Naive B cell (primary cell): ENCODE measurements at places on chromosomes 7 and 10.

- DNase-seq: no peak
Measured at GRCh38 chr7:117153016-117153545, 169.8 kb downstream of the WNT2 start.

- no peak for DNase-seq
Measured at GRCh38 chr7:27118580-27118979, 12.0 kb downstream of the HOXA4 start.

- DNase-seq: no peak
Measured at GRCh38 chr7:66630531-66630930, 1.9 kb downstream of the KCTD7 start.

GRCh38 chr7:1893036-1893435, 223.0 kb downstream of the ELFN1 start:
- no peak for DNase-seq

DNA sequence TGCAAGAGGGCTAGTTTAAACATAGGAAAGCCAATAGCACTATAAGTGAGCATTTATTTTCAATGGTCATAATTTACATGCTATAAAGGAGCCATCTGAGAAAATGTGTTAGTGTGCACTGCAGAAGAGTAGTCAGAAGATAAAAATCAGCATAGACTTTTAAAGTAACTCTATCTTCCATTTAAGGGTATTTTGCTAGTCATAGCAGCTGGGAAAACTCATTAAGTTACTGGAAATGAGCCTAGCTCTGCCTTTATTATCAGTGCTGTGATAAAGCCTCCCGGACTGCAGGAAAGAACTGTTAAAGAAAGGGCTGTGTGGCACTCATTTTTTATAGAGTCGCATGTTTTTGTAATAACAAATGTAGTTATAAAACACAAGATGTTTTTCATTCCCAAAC, 825.8 kb upstream of the POM121L12 start:
- DNase-seq: no peak

GRCh38 chr10:27100813-27101347, 586 bp upstream of the ANKRD26 start:
- DNase-seq: no peak

- DNase-seq: no peak
Measured at GRCh38 chr7:151275813-151276577, 27.5 kb upstream of the SMARCD3 start.

GRCh38 chr7:21276471-21277035, 151.3 kb upstream of the SP4 start:
- DNase-seq: no peak

DNA sequence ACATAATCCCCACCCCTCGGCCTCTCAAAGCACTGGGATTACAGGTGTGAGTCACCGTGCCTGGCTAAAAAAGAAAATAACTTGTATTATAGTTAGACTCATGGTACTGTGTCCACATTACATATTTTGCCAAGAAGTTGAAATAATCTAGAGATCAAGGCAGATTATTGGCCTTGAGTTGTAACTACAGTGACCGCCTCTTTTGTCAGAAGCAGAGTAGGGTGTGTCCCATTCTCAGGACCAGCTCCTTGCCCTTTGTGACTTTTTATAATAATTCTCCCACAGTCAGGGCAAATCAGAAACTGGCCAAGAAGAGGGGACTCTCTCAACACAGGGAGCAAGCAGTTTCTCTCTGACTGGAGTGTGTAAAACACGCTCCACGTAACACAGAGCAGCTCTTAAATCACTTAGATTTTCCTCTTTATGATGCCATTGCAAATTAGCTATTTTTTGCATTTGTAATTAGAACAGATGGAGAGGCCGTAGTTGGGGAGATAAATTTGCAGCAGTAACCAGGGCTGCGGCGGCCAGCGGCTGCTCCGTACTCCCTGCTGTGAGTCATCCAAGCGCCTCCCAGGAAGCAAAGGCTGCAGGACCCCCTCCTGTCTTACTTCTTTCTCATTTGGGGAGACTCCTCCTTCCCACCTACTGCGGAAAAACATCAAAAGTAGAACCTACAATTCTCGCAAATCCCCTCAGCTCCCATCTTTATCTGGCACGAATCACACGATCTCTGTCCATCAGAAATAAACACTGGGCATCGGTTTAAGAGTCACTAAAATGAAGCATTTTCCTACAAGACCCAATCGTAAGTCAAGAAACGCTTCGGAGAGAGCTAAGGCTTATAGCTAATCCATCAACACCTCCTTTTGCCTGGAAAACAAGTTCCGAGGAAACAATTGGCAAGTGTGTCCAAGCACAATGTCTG, 32.1 kb upstream of the MSRB2 start:
- no peak for DNase-seq

DNA sequence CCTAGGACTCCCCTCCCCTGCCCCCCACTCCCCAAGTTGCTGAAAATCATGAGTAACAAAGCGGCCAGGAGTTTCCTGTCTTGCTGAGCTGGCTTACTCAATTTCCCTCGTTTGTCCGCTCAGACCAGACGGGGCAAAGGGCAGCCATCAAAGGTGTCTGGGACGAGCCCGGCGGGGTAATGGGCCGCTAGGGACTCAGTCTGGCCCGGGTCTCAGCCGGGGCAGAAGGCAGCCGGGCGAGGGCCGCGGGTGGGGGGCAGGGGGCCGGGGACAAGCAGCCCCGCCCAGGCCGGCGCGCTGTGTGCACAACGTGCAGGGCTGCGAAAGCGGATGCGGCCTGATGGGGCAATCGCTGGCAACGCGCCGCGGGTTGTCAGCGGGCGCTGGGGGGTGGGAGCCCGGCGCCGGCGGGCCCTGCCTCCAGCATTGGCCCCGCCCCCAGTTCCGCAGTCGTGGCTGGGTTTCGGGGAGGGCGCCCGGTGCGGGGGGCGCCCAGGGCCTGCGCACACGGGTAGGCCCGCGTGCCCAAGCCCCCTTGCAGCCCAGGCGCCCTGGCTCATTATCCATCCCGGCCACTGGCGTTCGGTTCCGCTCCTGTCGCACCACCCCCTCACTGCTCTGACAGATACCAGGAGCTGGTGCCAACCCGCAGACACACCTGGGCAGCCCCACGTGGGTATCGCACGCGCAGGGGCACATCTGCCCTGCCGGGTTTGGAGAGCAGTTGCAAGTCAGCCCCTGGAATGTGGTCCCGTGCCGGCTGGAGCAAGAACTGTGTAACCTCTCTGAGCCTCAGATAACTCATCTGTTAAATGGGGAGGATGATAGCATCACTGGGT, 35.1 kb downstream of the DNAJB12 start:
- peak; percentile 90 for DNase-seq

- no peak for DNase-seq
Measured at GRCh38 chr10:12603766-12604470, 254.6 kb downstream of the CAMK1D start.

- DNase-seq: no peak
Measured at GRCh38 chr7:70632400-70632799, 499.5 kb upstream of the GALNT17 start.

- no peak for DNase-seq
Measured at GRCh38 chr10:70502406-70502805, 23.8 kb downstream of the PALD1 start.

- DNase-seq: no peak
Measured at GRCh38 chr7:146754385-146754784, 637.8 kb downstream of the CNTNAP2 start.

- DNase-seq: no peak
Measured at GRCh38 chr10:3096149-3096548, 28.8 kb downstream of the PFKP start.

DNA sequence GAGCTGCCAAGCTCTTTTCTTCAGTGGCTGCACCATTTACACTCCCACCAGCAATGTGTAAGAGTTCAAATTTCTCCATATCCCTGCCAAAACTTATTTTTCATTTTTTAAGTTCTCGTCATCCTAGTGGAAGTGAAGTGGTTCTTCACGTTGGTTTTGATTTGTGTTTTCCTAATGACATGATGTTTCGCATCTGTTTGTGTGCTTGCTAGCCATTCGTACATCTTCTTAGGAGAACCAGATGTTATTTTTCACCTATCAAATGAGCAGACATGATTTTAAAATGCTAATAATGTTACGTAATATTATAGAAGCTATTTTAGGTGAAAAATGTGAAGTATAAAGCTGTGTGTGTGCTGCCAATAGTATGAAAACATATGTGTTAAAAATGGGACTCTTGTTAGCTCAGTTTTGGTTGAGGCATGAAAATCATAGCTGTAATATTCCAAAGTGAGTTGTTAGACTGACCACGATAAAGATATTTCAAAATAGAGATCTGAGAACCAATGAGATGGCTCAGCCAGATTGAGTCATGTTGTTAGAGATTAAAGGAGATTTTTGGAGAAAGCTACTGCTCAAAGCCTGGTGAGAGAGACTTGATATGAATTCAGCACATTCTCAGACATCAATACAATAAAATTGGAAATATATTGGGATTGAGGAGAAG, 25.9 kb upstream of the GALNT11 start:
- DNase-seq: no peak

DNA sequence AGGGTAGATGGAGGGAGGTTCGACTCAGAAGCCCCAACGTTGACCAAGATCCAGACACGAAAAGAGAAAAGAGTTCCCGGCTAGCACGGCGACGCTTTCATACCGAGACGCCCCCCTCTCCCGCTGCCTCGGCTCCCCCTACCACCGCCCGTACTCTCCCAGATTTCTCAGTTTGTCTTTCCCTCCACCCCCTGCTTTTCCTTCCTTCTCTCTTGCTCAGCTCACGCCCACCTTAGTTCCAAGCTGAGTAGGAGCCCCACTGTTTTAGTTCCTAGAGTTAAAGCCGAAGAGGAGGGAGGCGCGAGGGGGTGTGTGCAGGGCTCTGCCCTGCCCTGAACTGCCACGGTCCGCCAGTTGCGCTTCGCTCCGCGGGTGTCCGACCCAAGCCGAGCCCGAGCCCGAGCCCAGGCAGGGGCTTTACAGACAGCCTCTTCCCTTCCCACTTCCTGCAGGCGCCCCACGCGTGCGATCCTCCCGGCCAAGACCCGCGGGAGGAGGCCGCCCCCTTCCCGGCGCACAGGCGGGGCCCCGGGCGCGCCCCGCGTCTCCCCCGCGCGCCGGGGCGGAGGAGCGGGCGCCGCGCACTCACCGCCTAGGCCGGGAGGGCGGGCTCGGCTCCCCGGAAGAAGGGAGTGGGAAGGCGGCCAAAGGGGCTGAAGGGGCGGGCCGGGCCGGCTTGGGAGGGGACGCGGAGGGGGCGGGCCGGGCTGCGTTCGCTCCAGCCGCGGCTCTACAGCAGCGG, at the start of gene EPHB6:
EPHB6 (plus strand) TSS at position 705 of the 742 bp plus-strand sequence. CDS start 8,152 bp downstream, outside the sequence.
- DNase-seq: peak; percentile 59

DNA sequence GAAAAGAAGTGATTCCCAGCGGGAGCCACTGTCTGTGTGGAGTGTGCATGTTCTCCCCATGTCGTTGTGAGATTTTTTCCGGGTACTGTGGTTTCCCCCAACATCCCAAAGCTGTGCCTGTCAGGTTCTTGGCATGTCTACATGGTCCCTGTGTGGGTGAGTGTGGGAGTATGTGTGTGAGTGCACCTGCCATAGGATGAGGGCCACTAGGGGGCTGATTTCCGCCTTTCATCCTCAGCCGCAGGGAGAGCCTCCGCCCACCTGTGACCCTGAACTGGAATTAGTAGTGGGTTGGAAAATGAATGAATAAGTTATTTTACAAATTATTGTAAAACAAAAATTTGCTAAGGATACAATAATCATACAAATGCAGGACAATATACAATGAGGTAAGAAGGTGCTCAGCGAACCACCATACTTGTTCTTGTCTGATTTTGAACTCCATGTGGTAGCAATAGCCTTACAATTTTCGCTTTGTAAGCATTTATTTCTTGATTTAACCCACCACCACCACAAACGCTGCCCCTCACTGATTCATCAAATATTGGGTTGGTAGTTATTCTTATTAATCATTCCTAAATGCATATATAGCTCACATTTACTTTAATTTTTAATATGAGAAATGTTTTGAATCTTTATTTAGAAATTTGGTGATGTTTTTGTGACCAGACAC, 641.2 kb upstream of the VSTM2A start:
- no peak for DNase-seq

GRCh38 chr10:129745186-129745750, 218.8 kb downstream of the EBF3 start:
- DNase-seq: no peak

- no peak for DNase-seq
Measured at GRCh38 chr10:29702273-29703164, 67.7 kb upstream of the SVIL start.

- no peak for DNase-seq
Measured at GRCh38 chr10:29882766-29883165, 176.6 kb downstream of the JCAD start.

- DNase-seq: no peak
Measured at GRCh38 chr7:122300956-122301833, 3.4 kb downstream of the FEZF1 start.

- DNase-seq: no peak
Measured at GRCh38 chr10:114012650-114013049, 31.0 kb upstream of the ADRB1 start.

DNA sequence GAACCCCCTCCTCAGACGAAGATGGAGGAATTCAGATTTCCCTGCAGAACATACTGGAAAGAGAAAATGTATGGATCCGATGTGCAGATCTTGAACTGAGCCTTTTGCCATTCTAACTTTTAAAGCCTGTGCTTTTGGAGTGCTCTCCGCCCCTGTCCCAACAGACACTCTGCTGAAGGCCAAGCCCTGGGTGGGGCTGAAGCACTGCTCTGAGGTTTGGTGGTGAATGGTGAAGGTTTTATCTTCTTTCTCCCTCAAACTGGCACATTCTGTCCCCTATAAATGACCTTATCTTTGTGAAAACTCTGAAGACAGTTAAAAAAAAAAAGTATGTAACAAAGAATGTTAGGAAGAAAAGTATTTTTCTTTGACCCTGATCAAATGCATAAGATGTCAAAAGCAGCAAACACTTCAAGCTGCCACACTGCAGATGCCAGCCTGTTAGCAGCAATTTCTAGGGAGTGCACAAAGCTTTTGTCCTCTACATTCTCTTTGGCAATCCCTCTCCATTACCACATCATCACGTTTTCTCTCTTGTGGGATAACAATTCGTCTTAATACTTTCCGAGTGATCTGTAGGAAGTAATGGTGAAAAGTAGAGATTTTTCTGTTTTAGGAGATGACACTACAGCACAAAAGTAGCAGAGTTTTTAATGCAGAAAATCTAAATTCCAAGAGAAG, 137.3 kb upstream of the CCDC6 start:
- no peak for DNase-seq

DNA sequence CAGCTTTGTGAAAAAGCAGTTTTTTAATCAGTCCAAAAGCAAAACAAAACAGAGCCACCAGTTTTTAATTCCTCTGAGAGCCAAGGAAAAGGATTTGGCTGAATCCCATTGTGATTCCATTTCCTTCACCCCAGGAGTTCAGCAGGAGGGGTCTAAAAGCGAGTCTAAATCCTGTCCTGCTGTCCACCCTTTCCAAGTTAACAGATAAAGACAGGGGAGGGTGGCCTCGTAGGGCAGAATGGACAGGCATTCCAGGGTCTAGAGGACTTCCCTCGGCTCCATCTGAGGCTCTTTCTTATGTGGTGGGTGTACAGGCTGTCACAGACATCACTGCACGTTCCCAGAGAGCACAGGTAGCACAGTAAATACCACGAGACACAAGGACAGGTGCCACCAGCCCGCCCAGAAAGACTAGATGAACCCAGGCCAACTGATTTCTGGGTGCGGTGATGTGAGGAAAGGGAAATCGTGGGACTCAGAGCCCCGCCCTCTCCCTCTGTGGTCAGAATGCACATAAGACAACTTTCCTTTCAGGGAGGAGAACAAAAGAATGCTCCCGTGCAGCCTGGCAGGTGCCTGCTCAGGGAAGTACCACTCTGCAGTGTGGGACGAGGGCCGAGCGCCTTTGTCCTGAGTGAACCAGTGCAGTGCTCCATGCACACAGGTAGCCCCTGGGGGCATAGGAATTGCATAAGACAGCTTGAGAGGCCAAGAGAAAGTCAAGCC, 119.7 kb downstream of the ABLIM1 start:
- no peak for DNase-seq
